Cerebellar nuclear complex (tissue), 1 donor: ENCODE measurements at places on chromosomes 13 and 19.

DNA sequence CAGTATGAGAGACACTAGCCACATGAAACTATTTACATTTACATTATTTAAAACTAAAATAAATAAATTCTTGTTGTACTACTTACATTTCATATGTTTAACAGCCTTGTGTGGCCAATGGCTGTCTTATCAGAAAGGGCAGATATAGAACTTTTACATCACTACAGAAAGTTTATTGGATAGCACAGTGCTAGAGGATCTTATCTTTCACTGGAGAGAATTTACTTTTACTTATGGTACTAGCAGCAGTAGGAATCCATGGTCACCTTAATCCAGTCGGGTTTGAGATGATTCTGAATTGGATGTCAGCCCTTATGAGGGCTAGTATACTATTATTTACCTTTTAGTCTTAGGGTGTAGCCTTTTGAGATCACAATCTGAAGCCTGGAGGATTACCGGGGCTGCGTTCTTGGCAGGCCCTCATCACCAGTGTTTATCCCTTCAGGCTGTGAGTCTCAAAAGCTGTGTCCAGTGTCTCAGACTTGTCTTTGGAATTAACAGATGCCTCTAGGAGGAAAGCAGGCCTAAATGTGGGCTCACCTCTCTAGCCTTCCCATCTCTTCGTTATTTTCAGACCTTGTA lies 21.7 kb downstream of the IFT88 start:
- no peak for DNase-seq

- no peak for DNase-seq
Observed at GRCh38 chr19:12730064-12730463, 4.4 kb downstream of the TRIR start.

DNA sequence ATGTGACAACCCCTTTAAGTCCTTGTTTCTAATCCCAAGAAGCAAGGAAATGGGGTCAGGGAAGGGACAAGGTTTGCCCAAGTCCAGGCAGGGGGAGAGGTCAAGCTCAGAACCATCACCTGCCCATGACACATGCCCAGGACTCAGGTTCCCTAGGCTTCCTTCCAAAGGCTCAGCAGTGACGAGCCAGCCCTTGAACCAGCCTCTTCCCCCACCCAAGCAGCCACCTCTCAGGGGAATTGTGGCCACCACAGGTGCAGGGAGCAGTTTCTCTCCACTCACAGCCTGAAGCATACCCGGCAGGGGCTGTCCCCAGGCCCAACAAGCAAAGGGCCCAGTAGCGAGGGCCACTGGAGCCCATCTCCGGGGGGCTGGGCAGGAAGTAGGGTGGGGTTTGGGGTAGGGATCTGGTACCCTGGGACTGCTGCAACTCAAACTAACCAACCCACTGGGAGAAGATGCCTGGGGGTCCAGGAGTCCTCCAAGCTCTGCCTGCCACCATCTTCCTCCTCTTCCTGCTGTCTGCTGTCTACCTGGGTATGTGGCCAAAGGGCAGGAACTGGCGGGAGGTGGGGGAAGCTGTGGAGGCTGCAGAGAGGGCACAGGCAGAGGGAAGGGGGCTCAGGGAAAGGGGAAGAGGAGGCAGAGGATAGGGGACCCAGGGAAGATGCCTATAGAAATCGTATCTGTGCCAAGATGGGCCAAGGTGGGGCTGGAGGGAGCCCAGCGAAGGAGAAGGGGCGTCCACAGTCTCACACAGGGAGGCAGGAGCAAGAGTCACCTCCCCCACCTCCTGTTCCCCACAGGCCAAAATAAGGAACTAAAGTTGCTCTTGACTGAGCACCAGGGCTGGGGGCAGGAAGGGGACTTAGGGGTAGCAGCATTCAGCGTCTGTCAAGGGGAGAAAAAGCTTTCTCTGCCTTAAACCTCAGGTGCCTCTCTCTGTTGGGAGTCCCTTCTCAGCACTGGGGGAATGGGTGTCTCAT lies at the start of gene CD79A:
Gene CD79A (plus strand): TSS at position 433 of the 986 bp plus-strand sequence. CDS start 26 bp downstream, at position 459.
- no peak for DNase-seq

- DNase-seq, result no peak
Observed at GRCh38 chr13:54945973-54946372, 1917.4 kb downstream of the OLFM4 start.

GRCh38 chr13:110413676-110414040 lies 106.6 kb downstream of the COL4A2 start:
- DNase-seq, result no peak

GRCh38 chr19:16541526-16542044 lies 652 bp downstream of the CHERP start:
- DNase-seq, result no peak
